IPS-NIHi11 (cell line): ENCODE measurements at places on chromosomes 4 and X.

GRCh38 chrX:47500554-47500953 is 17.5 kb upstream of the ZNF41 start:
- DNase-seq = no peak

- no peak for DNase-seq
Measured at GRCh38 chr4:142683503-142683902, 162.6 kb downstream of the INPP4B start.

DNA sequence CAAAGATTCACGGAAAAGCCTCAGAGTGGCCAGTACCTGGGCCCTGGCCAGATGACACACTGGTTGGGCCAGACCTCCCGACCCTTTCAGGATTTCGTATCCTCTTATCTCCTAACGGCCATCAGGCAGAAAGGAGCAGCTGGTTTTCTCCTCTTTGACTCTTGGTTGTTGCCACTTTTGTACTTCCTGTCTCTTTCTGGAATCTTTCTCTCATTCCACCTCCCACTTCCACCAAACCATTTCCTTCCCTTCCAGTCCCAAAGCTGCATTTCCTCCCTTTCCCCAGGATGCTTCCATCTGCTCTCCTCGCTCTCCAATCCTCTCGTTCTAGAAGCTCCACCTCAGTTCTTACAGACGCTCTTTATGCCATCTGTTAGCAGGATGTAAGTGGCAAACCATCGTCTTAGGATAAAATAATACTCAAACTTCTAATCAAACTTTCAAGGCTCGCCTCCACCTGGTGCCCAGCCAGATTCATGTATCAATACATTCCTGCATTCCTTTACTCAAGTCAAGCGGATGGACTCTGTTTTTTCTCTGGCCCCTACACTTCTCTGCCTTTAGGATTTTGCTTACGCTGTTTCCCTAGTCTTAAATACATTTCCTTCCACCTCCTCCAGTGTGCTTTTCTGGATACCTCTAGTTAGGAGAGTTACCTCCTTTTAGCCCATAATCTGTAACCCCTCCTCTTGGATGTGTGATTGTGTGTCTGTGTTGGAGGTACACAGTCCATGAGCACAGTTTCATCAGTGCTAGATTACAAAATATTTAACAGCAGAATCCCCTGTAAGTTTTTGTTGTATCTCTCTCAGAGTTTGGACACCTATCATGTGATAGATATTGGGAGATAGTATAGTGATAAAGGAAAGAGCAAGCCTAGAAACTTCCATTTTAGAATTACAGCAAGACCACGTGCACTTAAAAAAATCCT is 70.4 kb downstream of the LDB2 start:
- no peak for DNase-seq

DNA sequence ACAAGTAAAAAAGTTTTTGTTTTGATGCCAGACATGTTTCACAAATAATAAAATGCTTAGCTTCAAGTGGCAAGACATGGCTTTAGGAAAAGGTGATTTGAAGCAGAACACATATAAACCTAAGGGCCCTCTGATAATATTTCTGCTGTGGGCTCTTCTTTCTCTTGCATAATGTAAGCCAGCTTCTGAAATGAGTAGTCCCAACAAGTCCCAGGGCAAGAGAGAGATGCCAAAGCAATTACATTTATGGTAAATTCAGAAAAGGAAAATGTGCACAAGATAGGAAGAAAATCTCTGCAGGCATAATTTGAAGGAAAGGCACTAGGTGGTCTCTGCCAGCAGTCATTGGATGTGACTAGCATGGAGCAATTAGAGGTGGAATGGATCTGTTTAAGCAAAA is 170.8 kb upstream of the GALNT7 start:
- no peak for DNase-seq

DNA sequence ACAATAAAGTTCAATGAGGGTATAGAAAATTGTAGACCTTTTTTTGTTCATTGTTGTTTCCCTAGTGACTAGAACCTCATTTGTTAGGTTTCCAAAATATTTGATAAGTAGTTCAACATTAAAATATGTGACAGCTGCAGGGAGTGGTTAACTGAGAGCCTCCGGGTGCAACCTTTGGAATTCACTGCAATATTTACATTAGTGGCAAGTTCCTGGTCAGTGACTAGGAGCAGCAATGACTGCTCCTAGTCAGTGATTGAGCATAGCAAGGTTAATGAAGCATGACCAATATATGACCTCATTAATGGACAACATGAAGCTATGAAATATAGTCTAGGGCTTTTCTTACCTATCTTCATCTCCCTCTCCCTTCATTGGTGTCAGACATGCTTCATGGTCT is 65.8 kb upstream of the FAM47A start:
- DNase-seq = no peak
